ENCODE measurements at places on chromosomes 3 and 15.

DNA sequence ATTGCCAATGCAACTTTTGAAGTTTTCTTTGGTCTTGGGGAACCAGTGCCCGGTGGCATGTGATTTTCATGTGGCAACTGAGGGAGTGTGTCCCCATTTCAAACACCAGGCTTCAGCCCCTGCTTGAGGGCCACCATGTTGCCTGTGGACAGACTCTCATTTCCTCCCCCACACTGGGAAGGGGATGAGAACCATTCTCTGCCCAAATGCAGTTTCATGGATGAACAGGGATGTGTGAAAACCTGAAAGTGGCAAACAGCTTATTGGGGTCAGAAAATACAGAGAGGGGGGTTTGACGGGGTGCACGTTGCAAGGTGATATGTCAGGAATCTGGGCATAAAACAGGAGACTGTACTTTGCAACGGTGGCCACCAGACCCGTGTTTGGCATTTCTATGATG, 6.3 kb downstream of the FAM107A start:
- no peak for DNase-seq

DNA sequence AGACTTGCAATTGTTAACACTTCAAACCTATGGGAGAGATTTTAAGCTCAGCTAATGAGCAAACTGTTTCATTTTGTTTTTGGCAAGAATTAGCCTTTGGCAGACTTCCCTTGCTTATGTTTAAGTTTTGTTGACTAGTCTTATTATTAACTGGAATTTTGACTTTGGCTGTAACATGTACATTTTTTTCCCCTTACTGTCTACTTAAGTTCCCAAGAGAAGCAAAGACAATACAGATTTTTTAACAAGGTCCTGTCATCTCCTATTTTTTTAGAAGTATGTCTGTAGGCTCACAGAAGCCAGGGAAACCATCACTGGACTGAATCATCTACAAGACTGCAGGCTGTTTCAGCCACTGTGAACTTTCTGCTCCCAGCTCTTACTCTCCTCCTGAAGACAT, 74.3 kb downstream of the DGKG start:
- no peak for DNase-seq

GRCh38 chr3:31410411-31410810, 122.3 kb upstream of the STT3B start:
- no peak for DNase-seq

- no peak for DNase-seq
These were observed 378.6 kb downstream of the VPS13C start for GRCh38 chr15:61681676-61682075.

- DNase-seq: no peak
These were observed 645 bp downstream of the COPS2 start for GRCh38 chr15:49154799-49155109.

DNA sequence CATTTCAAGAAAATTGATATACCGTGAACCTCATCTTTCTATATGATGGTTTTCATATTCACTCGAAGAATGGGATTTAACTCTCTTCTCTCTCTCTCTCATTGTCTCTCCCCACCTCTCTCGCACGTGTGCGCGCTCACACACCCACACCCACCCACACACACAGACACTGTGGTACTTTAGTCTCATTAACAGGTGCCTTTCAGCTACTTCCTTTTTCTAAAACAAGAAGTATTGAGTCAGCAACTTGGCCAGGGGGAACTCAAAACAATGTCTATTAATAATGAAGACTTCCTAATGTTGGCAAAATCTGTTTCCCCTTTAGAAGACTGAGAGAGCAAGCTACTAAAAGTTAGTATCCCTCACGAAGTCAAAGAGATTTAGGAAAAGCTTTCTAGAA, 150.7 kb downstream of the TMCO5A start:
- peak; percentile 58 for DNase-seq

DNA sequence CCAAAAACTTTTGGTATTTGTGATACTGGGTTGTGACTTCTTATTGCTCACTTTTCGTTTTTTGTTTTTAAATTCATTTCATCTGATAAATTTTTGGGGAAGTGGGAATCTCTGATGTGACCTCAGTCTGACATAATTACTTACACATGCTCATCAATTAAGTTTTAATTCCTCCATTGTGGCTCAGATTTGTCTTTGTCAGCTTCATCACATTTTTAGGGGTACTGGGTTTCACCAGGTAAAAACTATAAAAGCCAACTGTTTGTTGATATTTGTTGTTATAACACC, 425.3 kb upstream of the TGFBR2 start:
- DNase-seq: no peak

DNA sequence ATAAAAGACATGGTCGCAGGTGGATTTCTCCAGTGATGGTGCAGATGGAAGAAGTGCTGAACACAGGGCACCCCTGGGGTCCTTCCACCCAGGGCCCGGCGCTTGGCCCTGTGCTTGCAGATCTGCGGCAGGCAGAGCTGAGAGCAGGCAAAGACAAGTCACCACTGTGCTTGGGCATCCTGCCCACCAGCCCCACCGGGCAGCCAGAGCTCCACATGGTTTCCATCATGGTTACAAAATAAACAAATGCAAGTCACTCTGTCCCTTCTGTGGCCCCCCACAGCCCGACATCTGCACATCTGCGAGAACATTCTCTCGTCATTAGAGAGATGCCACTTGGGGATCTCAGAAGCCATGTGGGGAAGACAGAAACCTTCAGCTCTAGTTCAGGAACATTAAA, 37.6 kb upstream of the SFMBT1 start:
- no peak for DNase-seq

Data from naive B cell (primary cell).